ENCODE measurements at places on chromosomes 11 and 22.

- DNase-seq: no peak
Measured at GRCh38 chr11:91435694-91436395, 788.8 kb upstream of the FAT3 start.

DNA sequence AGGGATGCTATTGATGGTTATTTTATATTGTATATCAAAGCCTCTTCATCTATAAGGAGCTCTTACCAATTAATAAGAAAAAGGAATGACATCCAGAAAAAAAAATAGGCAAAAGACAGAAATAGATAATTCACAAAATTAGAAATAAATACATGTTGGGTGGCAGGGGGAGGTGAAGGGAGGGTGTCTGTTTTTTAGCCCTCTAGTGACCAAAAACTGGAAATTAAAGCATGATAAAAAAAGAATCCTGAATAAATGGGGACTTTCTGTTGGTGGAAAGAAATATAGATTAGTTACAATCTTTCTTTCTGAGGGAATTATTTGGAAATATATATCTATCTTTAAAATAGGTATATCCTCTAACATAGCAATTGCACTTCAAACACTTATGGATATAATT is 42.0 kb upstream of the TTC36 start:
- no peak for DNase-seq

- no peak for DNase-seq
Measured at GRCh38 chr22:43109921-43110443, 568 bp upstream of the BIK start.

GRCh38 chr11:116466801-116467200 is 306.0 kb downstream of the BUD13 start:
- DNase-seq: no peak

GRCh38 chr11:131923309-131923708 is 552.9 kb downstream of the NTM start:
- DNase-seq: no peak

GRCh38 chr11:11316651-11317230 is 36.3 kb downstream of the CSNK2A3 start:
- no peak for DNase-seq

DNA sequence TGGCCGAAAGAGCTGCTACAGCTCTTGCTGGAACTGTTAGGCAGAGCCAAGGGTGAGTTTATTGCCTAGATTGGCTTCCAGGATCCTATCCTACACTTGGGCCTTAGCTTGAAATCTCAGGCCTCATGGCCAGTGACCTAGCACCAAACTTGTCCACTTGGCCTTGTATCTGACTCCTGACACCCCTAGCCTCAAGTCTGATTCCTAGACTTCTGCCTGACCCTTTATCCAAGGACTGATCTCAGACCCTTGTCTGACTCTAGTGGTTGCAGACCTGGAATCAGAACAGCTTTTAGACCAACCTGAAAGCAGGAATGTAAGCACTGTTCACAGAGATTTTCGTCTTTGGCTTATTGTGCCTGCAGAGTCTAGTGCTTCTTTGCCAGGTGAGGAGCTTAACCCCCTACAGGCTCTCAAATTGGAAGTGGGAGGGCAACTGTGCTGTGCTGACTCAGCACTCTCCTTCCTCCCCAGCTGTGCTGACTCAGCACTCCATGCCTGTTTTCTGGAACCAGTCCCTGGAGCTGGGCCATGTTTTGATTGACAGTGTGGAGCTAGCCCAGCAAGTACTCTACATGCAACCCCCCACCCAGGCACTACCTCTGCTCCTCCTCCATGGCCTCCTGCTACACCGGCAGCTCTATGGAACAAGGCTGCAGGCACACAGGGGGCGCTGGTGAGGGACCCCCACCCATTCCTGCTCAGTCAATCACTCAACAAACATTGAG is 35.1 kb downstream of the RRP8 start:
- peak; percentile 5 for DNase-seq

GRCh38 chr22:45997077-45997776 is 20.3 kb upstream of the WNT7B start:
- DNase-seq: no peak

- DNase-seq: no peak
Measured at GRCh38 chr22:31893460-31893859, 50.9 kb upstream of the YWHAH start.

- no peak for DNase-seq
Measured at GRCh38 chr11:13450832-13451397, 12.1 kb downstream of the BTBD10 start.

- DNase-seq: no peak
Measured at GRCh38 chr11:1762537-1763302, 1.0 kb downstream of the CTSD start.

DNA sequence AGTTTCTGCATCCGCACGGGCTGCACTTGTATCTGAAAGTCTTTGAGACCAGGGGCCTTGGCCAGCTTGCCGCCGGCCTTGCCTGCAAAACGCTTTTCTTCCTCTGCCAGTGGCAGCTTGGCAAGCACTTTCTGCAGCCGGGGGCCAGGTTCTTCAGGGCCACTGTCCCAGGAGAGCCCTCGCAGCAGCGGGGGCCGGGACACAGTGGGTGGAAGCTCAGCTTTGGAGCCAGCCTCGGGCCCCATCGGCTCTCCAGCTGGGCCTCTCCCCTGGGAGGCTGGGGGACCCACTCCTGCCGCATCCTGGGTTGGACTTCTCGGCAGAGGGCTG is 57.5 kb upstream of the LYVE1 start:
- DNase-seq: no peak
